ENCODE measurements at places on chromosomes 5 and 9. TPM values are rescaled to one million over a fixed set of nuclear protein-coding genes. Genes with fewer than 3 reads are reported as not detected.

TMEM215 gene
- 0.31 TPM for total RNA-seq

GALT gene
- total RNA-seq, result 70.7 TPM

NR2F1-AS1 gene
- 107 TPM for total RNA-seq

LCN9 gene
- not detected for total RNA-seq

Data from parietal lobe (tissue), 2 donors.